ENCODE measurements at places on chromosomes 4 and X.

- DNase-seq, result no peak
Observed at GRCh38 chr4:112279882-112280315, 5.8 kb downstream of the TIFA start.

DNA sequence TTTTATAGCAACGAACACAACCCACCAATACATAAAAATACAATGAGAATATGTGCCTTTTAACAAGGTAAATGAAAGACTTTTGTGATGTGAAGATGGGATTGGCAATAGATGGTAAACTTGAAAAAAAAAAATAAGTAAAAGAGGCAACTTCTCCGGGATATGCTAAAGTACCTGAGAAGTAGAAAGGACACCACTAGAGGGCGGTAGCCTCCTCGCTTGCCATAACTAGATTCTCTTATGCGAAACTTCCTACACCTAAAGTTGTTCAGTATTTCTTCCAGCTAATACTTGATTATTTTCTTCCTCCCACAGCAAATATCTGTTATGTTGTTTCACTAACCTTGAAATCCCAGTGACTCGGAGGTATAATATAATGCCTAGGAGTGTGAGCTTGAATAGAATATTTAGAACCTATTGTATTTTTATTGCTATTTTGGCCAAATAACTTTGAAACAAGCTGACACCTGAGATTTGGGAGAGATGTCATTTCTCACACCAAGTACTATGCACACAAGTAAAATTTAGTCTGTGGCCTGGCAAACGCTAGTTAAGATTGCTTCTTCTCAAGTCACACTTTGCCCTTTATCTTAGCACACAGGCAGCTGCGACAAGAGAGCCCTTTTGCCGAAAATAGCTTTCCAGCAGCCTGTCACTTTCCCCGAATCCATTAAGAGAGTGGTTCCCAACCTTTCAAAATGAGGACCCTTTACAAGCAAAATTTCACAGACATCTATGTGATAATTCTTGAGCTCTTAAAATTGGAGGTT, 44.9 kb upstream of the PDLIM5 start:
- DNase-seq, result peak; percentile 41

DNA sequence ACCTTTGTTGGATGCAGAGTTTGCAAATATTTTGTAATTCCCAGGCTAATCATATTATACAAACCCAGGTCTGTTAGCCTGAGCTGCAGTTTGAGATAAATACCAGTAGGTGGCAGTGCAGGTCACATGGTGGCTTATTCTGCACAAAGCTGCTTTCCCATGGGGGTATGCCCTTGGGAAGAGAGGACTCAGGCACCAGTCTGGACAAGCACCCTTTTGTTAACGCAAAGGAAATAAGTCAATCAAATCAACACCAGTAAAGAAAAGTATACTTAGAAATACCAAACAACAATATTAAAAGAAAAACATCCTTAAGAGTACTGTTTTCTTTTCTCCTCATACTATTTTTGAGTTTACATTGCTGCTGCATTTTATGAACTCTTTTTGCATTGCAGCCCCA, 389.0 kb upstream of the ZFP42 start:
- DNase-seq, result no peak

GRCh38 chr4:2944091-2944482, 19.1 kb downstream of the NOP14 start:
- DNase-seq, result no peak

GRCh38 chrX:84155938-84156337, 32.1 kb downstream of the RPS6KA6 start:
- DNase-seq, result no peak

GRCh38 chr4:48725414-48725813, 54.7 kb downstream of the FRYL start:
- DNase-seq, result no peak

GRCh38 chrX:54484666-54485065, 11.4 kb downstream of the FGD1 start:
- no peak for DNase-seq

DNA sequence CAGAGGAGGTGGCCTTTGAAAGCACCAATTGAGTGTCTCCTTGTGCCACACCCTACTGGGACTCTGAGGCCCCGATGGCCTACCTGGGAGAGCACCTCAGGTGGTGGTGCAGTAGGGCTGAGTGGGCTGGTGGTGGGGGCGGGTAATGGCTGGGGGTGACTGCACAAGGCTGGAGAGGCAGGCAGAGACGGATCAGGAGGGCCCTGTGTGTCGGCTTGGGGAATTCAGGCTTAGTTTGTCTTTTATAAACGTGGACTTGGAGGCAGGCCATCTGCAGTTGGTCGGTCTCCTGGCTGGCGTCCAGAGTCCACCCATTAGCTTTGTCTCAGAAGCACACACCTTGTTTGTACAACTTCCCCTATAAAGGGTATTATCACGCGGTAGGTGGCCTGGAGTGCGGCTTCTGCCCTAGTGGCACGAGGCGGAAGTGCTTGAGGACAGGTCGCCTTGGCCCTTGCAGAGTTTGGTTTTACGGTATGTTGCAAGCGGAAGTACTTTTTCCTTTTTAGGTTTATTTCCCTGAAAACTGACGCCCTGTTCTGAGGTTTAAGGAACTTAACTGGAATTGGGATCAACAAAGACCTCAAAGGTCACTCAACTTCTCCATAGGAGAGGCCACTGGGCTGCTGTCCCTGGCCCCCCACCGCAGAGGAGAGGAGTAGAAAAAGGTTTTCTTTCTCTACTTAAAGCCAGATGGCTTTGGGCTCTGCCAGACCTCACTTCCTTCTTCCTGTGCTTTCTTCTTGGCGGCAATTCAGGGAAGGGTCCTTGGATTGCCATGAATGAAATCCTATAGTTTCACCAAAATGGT, 8.0 kb downstream of the TBC1D14 start:
- peak; percentile 67 for DNase-seq

DNA sequence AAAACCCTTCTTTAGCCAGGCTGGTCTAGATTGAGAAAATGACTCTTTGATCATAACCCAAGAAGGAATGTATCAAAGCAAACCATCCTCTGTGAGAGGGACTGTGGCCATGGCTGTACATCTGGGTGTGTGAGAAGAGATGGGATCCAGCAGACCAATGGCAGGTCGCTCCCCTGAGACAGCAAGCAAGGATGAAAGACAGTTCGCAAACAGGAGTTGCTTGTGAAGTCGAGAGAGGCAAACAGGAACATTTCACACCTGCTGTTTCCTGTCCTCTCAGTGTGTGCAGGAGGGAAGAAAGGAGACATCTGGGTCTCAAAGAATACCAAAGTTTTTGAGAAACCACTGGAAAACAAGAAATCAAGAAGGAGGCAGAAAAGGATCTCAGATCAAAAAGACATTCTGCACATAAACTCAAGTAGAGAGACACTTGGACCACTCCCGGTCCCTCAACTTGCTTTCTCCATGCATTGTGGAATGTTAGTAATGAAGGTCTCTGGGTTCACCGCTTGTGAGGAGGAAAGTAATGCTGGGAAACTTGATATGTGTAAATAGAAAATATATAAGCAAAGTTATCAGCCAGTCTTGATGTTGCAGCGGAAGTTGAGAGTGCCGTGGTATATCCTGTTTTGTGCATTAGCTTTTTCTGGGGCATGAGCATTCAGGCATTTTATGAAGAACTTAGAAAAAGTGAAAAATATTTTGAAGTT, 327.5 kb downstream of the BMPR1B start:
- no peak for DNase-seq

GRCh38 chr4:38570647-38571276, 93.2 kb upstream of the KLF3 start:
- no peak for DNase-seq

- no peak for DNase-seq
Observed at GRCh38 chrX:153406903-153407302, 4.4 kb upstream of the ZFP92 start.

GRCh38 chrX:19595043-19595677, 79.9 kb upstream of the MAP3K15 start:
- DNase-seq, result no peak

GRCh38 chrX:97027384-97027922, 143.7 kb downstream of the RPA4 start:
- DNase-seq, result no peak

DNA sequence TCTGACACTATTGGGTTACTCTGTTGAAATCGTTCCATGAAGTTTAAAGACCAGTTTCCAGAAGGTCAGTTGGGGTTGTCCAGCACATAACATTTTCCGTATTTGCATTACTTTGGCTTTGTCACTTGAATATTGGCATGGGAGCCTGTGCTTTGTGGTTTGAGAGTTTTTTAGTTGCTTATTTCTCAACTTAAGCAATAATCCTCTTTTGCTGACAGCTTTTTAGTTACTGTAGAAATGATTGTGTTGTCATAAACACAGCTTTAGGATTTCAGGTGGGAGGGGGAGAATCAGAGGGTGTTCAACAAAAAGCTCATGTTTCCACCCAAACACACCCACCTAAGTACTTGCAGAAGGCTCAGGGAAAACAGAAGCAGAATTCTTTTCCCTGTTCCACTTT, 210.7 kb upstream of the TLL1 start:
- no peak for DNase-seq

- DNase-seq, result no peak
Observed at GRCh38 chr4:184816962-184817361, 8.8 kb downstream of the ACSL1 start.

DNA sequence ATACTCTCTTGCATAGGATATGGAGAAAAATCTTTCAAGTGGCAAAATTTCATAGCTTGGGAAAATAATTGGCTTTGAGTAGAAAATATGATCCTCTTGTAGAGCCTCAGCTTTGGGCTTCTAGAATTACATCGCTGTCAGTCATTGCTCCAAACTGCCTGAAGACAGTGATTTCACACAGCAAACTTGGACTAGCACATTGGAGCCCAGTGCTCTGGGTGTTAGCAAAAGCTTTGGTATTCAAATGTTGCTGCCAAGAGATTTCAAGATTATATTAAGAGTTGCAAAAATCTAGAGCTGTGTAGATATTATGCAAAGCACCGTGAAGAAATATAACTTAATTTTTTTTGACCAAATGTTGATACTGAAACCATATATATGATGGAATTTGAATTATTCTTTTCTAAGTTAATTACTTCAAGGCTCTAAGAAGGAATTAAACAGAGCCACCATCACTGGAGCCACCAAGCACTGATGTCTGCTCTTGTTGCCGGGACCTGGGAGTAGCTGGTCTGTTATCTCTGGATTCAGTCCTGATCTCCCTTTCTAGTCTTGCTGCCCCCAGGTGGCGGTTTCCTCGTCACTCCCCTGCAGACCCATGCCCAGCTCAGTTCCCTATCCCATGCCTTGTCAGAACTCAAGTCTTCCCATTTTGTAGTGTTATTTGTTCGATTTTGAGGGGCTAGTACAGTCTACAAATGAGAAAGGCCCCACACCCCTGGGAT, 260.7 kb upstream of the SFRP2 start:
- DNase-seq, result no peak

- no peak for DNase-seq
Observed at GRCh38 chr4:168743131-168743530, 246.3 kb downstream of the PALLD start.

GRCh38 chr4:161486461-161486860, 677.3 kb downstream of the FSTL5 start:
- DNase-seq, result no peak

DNA sequence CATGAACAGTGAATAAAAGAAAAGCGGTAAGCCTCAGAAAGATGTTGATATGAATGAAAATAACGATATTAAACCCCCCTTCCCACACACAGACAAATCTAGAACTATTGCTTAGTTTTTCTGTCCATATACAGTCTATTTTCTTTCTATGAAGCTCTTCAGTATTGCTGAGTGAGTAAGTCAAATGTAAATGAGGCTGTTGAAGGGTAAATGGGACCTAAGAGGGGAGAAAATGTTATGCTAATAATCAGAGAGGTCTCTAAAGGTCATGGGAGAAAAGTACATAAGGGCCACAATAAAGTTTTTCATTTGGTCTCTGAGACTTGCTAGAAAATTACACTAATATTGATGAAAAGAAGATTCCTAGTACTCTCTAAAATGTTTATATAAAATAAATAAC, 56.2 kb downstream of the PABPC4L start:
- no peak for DNase-seq

- no peak for DNase-seq
Observed at GRCh38 chr4:181962321-181962720, 280.9 kb upstream of the TENM3 start.

- no peak for DNase-seq
Observed at GRCh38 chr4:8155048-8155447, 3.6 kb downstream of the ABLIM2 start.

DNA sequence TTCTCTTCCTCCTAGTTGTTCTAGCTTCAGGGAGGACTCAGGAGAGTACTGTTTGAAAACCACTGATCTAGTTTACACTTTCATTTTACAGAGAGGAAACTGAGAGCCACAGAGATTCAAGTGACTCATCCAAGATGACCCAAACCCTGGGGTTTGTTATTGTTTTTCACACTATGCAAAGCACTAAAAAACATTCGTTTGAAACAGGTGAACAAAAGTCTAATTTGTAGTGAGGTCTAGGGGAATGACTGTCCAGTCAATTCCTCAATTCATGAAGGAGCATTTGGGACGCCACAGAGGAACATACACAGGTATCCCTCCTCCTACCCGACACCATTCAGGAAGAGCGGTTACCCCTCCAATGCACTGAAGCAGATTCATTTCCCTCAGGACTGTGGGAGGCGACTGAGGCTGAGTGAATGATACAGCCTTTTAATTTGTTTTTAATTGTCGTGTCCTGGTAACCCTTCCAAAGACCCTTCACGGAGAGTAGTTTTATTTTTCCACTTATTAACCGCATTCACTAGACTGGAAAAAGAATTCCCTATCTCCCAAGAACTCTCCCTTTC, 30.3 kb downstream of the TLR10 start:
- no peak for DNase-seq

DNA sequence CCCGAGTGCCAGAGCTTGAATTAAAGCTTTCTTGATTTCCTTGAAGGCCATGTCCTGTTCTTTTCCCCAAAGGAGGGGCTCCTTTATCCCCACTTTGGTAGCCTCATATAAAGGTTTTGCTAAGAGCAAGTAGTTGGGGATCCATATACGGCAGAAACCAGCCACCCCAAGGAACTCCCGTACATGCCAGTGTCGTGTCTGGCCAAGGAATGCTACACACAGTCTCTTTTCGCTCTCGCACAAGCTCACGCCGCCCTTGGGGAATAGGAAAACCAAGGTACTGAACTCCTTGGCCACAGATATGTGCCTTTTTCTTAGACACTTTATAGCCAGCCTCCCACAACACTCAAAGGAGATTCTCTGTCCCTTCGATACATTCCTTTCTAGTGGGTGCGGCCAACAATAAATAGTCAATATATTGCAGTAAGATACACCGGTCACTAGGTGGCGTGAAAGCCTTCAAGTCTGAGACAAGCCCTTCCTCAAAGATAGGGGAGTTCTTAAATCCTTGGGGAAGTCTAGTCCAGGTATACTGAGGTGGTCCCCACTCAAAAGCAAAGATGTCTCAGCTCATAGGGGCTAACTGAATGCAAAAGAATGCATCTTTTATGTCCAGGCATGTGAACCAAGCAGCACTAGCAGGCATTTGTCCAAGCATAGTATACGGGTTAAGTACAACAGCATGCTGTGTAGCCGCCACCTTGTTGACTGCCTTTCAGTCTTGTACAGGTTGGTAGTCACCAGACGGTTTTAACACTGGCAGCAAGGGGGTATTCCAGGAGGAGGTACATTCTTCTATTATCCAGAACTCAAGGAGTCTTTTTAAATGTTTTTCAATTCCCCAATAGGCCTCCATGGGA, 57.8 kb upstream of the XAGE1B start:
- no peak for DNase-seq

All from activated CD4-positive, CD25-positive, alpha-beta regulatory T cell treated with anti-CD3 and anti-CD28 coated beads, Interleukin-2, amount 50 U/mL, for 72 hours (primary cell).